ENCODE measurements at places on chromosomes 1 and 21. TPM values are rescaled to one million over a fixed set of nuclear protein-coding genes. Genes with fewer than 3 reads are reported as not detected.
A peak's percentile ranks its signal among the peaks of the same experiment; 100 is the strongest.

GRCh38 chr1:234619794-234620247 is 9.8 kb upstream of the IRF2BP2 start:
- H3K4me3 ChIP-seq, result no peak overlapping the region
- H3K4me1 ChIP-seq, result peaks cover 26% of the 10 kb centered on the region
- no peak overlapping the region for H3K27ac ChIP-seq
- H3K36me3 ChIP-seq, result no peaks in the 10 kb centered on the region
- DNase-seq, result peak; percentile 68

DNA sequence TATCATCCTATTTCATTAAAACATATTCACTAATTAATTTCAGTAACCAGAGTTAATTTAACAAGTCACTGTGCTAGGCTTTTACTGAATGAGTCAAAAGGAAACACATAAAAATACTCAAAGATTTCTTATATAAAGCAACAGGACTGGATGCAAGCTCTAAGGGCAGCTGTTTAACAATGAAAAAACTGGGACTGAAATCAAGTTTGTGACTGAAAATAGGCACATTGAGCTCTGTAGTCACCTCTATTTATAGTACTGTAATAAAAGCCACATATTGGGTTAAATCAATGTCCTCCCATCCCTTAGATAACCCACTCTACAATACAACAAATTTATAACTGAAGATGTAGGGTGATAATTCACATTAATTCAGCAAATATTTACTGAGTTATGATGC is 52.4 kb downstream of the SMYD3 start:
- H3K4me1 ChIP-seq, result no peaks in the 10 kb centered on the region
- no peak for DNase-seq
- no peak overlapping the region for H3K27ac ChIP-seq
- H3K27me3 ChIP-seq, result no peaks in the 10 kb centered on the region

DNA sequence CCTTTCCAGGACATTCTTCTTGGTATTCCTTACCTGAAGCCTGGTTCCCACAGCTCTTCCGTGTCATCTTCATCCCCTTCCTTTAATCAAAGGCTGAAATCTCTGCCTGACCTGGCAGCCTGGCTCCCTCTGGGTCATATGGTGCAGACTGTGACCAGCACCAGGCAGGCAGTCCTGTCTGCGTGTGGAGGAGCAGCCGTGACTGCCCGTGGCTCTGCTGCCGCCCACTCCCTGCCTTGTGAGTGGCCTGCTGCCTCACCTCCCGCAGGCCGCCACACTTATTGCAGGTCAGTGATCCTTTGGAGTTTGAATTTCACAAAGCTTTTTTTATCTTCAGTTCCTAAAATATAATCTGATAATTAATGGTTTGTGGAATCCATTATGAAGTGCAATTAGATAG is 36.2 kb upstream of the EPHA8 start:
- peaks cover 12% of the 10 kb centered on the region for H3K4me1 ChIP-seq
- DNase-seq, result no peak
- no peak overlapping the region for H3K27ac ChIP-seq
- peaks cover 29% of the 10 kb centered on the region for H3K36me3 ChIP-seq
- no peak overlapping the region for H3K4me3 ChIP-seq

GRCh38 chr1:181057079-181057478 is 23.3 kb downstream of the MR1 start:
- H3K36me3 ChIP-seq, result no peaks in the 10 kb centered on the region
- H3K4me1 ChIP-seq, result peaks cover 2% of the 10 kb centered on the region
- no peaks in the 10 kb centered on the region for H3K27me3 ChIP-seq
- DNase-seq, result no peak

- no peaks in the 10 kb centered on the region for H3K27me3 ChIP-seq
- H3K27ac ChIP-seq, result peak overlapping the region; percentile 21
- H3K4me3 ChIP-seq, result no peak overlapping the region
- no peak for DNase-seq
- H3K4me1 ChIP-seq, result no peaks in the 10 kb centered on the region
Observed at GRCh38 chr1:219189021-219189824, 15.5 kb downstream of the LYPLAL1 start.

DNA sequence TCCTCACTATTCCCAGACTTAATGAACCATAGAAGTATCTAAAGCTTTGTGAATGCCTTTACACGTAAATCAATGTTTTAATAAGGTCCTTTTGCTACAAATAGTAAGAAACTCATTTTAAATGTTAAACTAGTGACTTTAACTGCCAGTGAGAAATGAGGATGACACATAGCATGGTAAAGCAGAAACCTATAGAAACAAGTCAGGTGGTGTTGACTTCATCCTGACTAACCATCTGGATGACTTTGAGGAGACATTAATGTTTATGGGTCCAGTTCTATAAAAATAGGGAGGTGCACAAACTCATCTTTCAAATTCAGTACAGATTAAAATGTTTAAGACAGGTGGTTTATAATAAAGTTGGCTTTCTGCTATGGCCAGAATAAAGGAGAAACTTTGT is 85.4 kb downstream of the COLGALT2 start:
- DNase-seq, result no peak
- H3K4me1 ChIP-seq, result no peaks in the 10 kb centered on the region
- no peaks in the 10 kb centered on the region for H3K27me3 ChIP-seq
- H3K36me3 ChIP-seq, result no peaks in the 10 kb centered on the region
- no peak overlapping the region for H3K4me3 ChIP-seq

DNA sequence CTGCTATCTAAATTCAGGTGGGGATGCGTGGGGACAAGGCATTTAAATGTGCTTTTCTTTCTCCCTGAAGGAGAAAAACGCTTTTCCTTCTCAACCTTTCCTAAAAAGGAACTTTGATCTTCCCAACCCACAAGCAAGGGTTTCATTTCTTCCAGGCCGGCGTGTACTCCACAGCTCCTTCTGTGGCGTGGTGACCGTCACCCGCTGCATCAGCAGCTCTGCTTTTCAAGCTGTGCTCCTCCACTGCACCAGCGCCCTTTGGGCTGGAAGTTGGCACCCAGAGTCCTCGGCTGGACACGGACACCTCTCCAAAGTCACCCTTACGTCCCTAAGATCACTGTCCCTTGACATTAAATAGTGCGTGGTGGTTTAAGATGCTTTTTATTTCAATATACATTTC is 54.3 kb downstream of the PEX14 start:
- peaks cover 11% of the 10 kb centered on the region for H3K4me1 ChIP-seq
- no peak overlapping the region for H3K4me3 ChIP-seq
- H3K27ac ChIP-seq, result peak overlapping the region; percentile 81

DNA sequence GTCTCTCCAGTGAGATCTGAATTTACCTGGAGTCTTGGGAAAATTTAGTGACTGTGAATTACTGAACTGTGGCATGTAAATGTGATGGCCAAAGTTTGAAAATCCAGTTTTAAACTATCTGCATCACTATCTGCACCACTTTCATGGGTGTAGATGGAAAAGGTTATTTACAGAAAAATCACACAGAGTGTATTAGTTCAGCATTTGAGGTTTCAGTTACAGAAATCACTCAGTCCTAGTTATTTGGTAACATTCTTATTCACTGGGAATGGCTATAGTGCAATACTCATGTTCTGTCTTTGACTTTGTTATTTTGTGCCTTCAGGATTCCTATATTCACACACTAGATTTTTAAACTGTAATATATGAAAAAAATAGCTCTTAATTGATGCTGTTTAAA is 60.6 kb upstream of the IFI44L start:
- H3K36me3 ChIP-seq, result no peaks in the 10 kb centered on the region
- H3K27me3 ChIP-seq, result no peaks in the 10 kb centered on the region
- no peak for DNase-seq
- no peaks in the 10 kb centered on the region for H3K4me1 ChIP-seq
- H3K27ac ChIP-seq, result no peak overlapping the region
- H3K4me3 ChIP-seq, result no peak overlapping the region

DNA sequence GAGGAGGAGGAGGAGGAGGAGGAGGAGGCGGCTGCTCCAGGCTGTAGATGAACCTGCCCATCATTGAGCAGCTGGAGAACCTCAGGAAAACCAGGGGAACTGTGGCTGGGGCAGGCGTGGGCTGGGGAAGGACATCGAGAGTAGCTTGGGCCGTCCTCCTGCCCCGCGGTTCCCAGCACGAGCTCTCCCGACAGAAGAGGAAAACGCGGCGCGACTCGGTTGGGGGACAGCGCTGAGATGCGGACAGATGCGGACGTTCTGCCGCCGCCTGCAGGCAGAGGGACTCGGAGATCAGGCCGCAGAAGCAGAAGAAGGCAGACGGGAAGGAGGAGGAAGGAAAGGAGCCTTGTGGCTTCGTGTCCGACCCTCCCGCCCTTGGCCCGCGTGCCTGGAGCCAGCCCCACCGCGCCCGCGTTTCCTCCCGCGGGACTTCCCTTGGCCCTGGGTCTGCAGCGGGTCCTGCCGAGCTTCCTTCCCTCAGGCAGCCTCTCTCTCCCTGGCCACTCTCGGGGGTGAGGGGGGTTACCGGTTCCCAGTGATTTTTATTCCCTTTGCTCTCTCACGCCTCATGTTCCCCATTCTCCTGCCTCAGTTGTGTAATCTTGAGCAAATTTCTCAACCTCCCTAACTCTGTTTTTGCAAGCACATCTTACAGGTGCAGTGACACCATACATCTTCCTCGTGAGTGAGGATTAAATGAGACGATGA is 1.7 kb upstream of the TNFRSF9 start:
- H3K36me3 ChIP-seq, result no peaks in the 10 kb centered on the region
- H3K4me3 ChIP-seq, result no peak overlapping the region
- H3K27me3 ChIP-seq, result peaks cover 52% of the 10 kb centered on the region
- peak; percentile 76 for DNase-seq
- peak overlapping the region; percentile 30 for H3K27ac ChIP-seq
- peaks cover 7% of the 10 kb centered on the region for H3K4me1 ChIP-seq

DNA sequence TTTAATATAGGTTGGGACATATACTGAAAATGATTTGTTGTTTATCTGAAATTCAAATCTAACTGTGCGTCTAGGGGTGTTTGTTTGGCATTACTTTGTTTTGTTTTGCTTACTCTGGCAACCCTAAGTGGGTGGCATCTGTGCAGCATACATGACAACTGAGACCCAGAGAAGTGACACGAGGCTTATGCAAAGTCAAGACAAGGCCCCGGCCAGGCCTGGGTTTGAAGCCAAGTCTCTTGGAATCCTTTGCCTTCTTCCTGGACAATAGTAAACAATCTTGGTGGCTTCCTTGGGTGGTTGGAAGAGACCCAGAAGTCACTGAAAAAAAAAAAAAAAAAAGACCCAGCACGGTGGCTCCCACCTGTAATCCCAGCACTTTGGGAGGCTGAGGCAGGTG is 197.6 kb upstream of the TMEM51 start:
- H3K36me3 ChIP-seq, result peaks cover 5% of the 10 kb centered on the region
- no peak overlapping the region for H3K4me3 ChIP-seq
- peaks cover 20% of the 10 kb centered on the region for H3K4me1 ChIP-seq
- peak; percentile 76 for DNase-seq
- H3K27me3 ChIP-seq, result no peaks in the 10 kb centered on the region

DNA sequence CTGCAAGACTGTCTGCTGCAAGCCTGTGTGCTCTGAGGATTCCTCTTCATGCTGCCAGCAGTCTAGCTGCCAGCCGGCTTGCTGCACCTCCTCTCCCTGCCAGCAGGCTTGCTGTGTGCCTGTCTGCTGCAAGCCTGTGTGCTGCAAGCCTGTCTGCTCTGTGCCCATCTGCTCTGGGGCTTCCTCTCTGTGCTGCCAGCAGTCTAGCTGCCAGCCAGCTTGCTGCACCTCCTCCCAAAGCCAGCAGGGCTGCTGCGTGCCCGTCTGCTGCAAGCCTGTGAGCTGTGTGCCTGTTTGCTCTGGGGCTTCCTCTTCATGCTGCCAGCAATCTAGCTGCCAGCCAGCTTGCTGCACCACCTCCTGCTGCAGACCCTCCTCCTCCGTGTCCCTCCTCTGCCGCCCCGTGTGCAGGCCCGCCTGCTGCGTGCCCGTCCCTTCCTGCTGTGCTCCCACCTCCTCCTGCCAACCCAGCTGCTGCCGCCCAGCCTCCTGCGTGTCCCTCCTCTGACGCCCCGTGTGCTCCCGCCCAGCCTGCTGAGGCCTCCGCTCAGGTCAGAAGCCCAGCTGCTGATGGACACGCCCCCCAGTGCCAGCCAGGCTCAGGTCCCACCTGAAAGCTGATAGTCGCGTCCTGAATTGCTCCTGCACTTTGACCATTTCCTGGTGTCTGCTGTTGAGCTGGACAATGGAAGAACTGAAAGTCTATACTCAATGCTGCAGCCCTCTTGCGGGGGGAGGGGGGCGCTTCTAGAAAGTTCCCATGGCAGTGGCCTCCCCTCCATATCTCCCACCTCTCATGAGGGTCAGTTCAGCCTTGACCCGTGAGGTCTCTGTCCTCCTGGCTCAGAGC is 1.2 kb downstream of the KRTAP10-4 start:
- H3K27ac ChIP-seq, result no peak overlapping the region
- no peaks in the 10 kb centered on the region for H3K27me3 ChIP-seq
- no peak overlapping the region for H3K4me3 ChIP-seq

DNA sequence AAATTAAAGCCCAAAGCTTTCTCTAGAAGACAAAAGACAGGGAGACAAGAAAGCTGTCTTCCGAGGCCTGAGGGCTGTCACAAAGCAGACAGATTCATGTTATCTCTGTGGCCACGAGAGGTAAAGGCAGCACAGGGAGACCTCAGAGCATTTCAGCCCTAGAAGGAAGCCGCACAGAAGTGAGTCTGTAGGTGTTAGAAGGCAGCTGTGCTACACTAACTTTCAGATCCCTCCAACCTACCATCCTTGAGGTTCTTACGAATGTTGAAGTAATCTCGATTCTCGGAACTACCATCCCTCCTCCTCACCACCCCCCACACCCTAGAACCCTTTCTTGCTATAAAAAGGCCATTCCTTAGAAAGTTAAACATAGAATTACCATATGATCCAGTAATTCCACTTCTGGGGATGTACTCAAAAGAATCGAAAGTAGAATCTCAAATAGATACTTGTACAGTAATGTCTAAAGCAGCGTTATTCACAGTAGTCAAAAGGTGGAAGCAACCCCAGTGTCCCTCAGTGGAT is 21.5 kb upstream of the LYST start:
- H3K4me3 ChIP-seq, result no peak overlapping the region
- no peaks in the 10 kb centered on the region for H3K36me3 ChIP-seq
- no peaks in the 10 kb centered on the region for H3K27me3 ChIP-seq
- DNase-seq, result no peak
- H3K4me1 ChIP-seq, result peaks cover 4% of the 10 kb centered on the region

GRCh38 chr1:154404511-154404931 is 622 bp upstream of the IL6R start:
- no peak for DNase-seq
- no peak overlapping the region for H3K4me3 ChIP-seq
- no peaks in the 10 kb centered on the region for H3K4me1 ChIP-seq
- no peak overlapping the region for H3K27ac ChIP-seq
- no peaks in the 10 kb centered on the region for H3K36me3 ChIP-seq

The TMPRSS15 gene
- not detected for total RNA-seq

The UBE2U gene
- total RNA-seq, result not detected

The IL22RA1 gene
- 0.17 TPM for total RNA-seq

The LRRN2 gene
- total RNA-seq, result 4.4 TPM

The ZBTB18 gene
- 21.3 TPM for total RNA-seq

The TNFRSF8 gene
- total RNA-seq, result 1.6 TPM

The RAB42 gene
- total RNA-seq, result 5.7 TPM

The TDRD5 gene
- 0.37 TPM for total RNA-seq

Data from lung (tissue), 17 donors.